ENCODE measurements at places on chromosomes 2 and 18. TPM values are rescaled to one million over a fixed set of nuclear protein-coding genes. Genes with fewer than 3 reads are reported as not detected.

FNDC4 gene
- polyA plus RNA-seq: 5.1 TPM

GRB14 gene
- 5.9 TPM for polyA plus RNA-seq

AQP12B gene
- polyA plus RNA-seq: not detected

RAPH1 gene
- 8.4 TPM for polyA plus RNA-seq

KCNK3 gene
- 0.39 TPM for polyA plus RNA-seq

TTR gene
- not detected for polyA plus RNA-seq
